Fibroblast of the aortic adventitia (primary cell): ENCODE measurements at places on chromosomes 2 and 18. TPM values are rescaled to one million over a fixed set of nuclear protein-coding genes. Genes with fewer than 3 reads are reported as not detected.

TMEM200C gene
- 0.33 and 0.36 TPM in 2 replicates for total RNA-seq

HOXD11 gene
- not detected in 2 replicates for total RNA-seq

DNA sequence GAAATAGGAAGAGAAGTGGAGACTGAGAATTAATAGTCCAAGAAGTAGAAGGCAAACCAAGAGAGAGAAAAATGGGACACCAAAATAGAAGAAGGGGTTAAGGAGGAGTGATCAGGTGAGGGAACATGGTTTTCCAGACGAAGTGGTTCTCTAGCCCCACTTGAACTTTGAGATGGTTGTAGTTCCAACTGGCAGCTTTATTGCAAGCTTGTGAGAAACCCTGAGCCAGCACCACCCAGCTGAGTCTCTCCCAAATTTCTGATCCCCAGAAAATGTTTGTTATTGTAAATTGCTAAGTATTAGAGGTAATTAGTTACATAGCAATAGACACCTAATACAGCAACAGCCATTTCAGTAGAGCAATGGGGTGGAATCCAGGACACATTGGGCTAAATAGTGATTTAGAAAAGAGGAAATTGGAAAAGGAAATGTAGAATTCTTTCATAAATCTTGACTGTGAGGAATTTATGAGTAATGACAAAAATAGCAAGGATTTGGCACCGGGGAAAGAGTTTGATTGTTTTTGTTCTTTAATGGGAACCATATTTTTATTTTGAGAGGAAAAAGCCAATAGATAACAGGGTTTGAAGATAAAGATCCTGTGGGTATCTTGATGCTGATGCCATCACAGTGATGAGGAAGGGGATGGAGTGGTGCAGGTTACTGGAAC is 62.1 kb upstream of the XDH start:
- DNase-seq = peak; percentile 77

DNA sequence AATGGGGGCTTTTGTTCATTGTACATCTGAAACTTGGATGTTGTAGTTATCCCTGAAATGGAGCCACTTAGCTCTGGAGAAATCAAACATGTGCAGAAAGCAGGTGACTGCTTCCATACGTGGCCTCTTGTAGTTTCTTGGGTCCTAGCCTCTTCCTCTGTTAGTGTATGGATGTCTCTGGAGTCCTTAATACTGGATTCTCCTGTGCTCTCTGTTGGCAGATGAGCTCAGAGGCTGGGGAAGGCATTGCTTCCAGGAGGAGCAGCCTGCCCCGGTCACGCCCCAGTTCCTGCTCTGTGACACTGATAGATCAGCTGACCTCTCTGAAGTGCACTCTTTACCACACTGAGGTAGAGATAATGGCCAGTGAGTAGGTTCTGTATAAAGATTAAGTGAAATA is 176.2 kb downstream of the LDLRAD4 start:
- DNase-seq = no peak

GRCh38 chr18:29157057-29157780 is 980.3 kb upstream of the CDH2 start:
- no peak for DNase-seq
